ENCODE measurements at places on chromosomes 3 and 15.

GRCh38 chr3:112351036-112351435 lies 18.1 kb downstream of the CD200 start:
- no peak for DNase-seq

- DNase-seq: no peak
Measured at GRCh38 chr3:9700536-9700935, 3.1 kb upstream of the CPNE9 start.

- no peak for DNase-seq
Measured at GRCh38 chr3:52070724-52071621, 14.6 kb upstream of the DUSP7 start.

DNA sequence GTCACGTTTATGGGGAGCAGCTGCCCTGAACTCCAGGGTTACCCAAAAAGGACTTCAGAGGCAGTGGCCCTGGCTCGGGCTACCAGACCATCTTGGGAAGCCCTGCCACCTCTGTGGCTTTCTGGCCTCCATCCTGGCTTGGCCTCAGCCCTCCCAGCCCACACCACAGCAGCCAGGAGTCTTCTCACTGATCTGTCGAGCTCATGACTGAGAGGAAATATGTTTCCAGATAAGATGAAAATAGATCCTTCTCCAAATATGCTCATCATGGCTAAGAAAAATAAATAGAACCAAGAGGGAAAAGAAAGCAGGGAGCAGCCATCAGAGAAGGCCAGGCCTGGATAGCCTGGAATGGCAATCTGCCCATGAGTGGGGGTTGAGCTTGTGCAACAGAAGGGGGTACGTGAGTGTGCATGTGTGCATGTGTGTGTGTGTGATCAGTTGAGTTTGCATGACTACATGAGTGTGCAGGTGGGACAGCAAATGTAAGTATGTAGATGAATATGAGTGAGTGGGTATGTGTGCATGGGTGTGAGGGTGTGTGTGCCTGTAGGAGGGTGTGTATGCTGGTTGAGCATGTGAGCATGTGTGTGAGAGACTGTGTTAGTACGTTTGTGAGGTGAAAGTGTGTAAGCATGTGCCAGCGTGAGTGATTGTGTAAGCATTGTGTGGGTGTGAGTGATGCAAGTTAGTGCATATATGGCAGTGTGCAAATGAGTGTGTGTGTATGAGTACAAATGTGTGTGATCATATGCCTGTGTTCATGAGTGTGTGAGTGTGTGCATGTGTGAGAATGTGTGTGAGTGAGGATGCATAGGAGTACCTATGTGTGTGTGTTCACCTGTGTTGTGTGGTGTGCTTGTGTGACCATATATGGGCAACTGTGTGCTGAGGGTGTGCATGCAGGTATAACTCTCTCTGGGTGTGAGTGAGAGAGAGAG lies 9.9 kb upstream of the RFT1 start:
- no peak for DNase-seq

All from bone marrow (tissue), 2 donors.